ENCODE measurements at places on chromosomes 12 and 14.

- DNase-seq, result no peak
These were observed 75.8 kb upstream of the CCDC91 start for GRCh38 chr12:28114488-28114887.

GRCh38 chr12:29796823-29797263 lies 13.1 kb upstream of the TMTC1 start:
- peak; percentile 98 for DNase-seq

- no peak for DNase-seq
These were observed 926.6 kb downstream of the VRK1 start for GRCh38 chr14:97723819-97724218.

- DNase-seq, result no peak
These were observed 2.6 kb upstream of the WNT10B start for GRCh38 chr12:48973941-48974673.

DNA sequence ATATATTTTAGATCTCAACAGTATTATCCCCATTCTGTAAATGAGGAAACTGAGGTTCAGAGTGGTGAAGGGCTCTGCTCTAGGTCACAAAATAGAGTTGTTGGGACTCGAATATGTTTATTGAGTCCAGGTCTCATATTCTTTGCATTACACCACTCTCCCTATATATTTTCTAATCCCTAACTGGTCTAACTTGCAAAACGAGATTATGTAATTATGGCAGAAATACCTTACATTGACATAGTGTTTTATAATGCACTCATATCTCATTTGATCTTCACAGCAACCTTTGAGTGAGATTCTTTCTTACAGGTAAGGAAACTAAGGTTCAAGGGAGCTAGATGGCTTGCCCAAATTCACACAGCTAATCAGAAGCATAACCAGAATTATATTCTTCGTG lies 106.9 kb upstream of the LRIG3 start:
- DNase-seq, result no peak

GRCh38 chr14:69268223-69268622 lies 8.3 kb downstream of the GALNT16 start:
- DNase-seq, result no peak

GRCh38 chr14:102779574-102780315 lies 2.5 kb downstream of the TRAF3 start:
- DNase-seq, result no peak

GRCh38 chr12:79557690-79558315 lies 133.0 kb downstream of the PAWR start:
- no peak for DNase-seq

DNA sequence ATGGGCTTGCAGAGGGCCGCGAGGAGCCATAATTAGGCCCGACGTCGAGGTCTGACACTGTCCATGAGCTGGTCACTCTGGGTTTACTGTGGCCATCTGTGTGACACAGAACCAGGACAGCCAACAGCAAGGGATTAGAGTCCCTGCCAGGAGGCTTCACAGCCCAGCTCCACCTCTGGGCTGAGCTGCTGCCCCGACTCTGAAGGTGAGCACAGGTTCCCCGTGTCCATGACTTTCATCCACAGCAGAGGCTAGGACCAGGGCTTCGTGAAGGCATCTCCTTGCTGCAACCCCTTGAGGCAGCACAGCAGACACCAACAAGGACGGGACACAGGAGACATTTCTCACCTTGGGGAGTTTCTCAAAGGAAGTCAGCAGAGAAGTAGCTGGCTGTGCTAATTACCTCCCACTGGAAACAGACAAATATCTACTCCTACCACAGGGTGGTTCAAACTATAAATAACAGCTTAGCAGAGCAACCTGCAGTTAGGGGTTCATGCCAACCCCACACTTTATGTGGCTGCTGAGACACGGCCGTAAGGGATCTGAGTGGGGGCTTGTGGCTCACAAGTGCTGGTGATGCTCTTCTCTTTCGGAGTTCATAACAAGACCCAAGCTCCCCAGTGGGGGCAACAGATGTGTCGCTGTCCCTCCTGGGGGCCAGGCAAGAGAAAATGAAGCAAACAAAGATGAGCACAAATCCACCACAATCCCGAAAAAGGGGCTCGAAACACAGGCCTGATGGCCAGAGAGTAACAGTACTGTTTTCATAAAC lies 29.2 kb downstream of the ZFYVE21 start:
- no peak for DNase-seq

- no peak for DNase-seq
These were observed 501.7 kb downstream of the DIO2 start for GRCh38 chr14:79709573-79709972.

DNA sequence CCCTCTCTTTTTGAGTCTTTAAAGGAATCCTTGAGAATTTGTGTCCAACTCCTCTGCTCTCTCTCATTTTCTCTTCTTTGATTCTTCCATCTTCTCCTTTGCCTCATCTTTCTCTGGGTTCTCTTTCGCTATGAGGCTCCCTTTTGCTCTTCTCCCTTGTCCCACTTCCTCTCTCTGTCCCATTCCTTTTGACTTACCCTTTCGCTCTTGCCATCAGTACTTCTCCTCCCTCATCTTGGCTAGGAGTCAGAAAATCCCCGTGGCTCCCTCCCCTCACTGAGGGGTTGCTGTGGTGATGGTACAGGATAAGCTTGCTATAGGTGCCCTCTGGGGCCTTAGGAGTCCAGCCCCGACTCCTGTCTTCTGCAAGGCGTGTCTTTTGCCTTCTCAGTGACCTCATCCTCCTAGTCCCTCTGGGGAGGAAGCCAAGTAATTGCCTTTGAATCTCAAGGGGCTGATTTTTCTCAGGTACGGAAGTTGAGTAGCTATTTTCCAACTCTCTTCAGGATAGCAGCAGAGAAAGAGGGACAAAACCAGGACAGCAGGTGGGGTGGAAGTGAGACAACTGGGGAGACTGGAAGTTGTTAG lies 6.4 kb downstream of the PDE1B start:
- DNase-seq, result no peak

DNA sequence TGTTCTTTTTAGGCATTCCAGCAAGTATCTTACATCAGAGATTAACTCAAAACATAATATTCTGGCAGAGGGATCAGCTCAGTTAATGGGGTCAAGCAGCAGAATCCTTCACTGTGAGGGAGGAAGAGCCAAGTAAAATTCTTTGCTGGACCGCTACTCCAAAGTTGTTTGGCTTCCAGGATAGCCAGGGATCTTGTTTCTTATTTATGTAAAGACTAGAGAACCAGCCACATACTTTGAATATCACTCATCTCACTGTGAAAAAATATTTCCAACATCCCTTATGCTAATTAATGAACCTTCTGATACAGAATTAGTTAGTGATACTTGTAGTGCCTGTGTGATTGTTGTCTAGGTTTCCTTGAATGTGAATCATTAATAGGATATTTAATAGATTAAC lies 94.2 kb downstream of the PLEKHA5 start:
- no peak for DNase-seq

- no peak for DNase-seq
These were observed 21.8 kb upstream of the KRT78 start for GRCh38 chr12:52870361-52871290.

- no peak for DNase-seq
These were observed 212.9 kb downstream of the PAX9 start for GRCh38 chr14:36874396-36875138.

GRCh38 chr12:56188778-56189098 lies 545 bp downstream of the SMARCC2 start:
- DNase-seq, result no peak

DNA sequence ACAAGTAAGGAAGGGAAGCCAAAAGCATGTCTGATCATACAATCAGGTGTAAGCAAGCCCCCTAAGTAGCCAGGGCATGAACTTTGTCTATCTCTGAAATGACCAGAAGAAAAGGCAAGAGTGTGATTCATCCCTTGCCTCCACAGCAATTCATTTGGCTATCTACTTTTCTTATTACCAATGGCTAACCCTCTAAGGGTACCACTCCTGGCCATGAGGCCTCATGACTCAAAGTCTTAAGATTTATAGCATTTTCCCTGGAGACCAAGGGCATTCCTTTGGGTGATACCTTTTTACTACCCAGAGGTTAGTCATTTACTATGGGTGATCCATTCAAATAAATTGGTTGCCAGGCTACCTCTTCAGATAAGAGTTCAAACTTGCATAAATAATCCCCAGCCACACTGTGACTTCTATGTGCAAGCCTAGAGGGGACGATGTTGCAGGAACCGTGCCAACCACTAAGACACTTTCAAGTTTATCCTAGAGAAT lies 1.5 kb upstream of the LGALS3 start:
- peak; percentile 69 for DNase-seq

DNA sequence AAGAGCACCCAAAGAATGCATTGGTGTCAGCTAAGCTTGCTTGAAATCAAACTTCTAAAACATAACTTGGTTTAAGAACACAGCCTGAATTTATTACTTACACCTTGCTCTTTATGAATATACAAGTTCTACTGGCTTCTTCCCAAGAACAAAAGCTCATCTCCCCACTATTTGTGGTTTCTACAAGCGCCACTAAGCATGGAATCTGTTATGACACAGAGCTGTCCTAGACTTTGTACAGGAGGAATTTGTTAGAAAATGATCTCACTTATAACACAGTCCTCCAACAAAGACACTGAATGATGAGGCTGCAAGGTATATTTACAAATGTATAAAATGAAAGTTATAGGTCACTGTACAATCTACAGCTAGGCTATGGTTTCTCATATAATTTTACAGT lies 452.1 kb downstream of the BCAT1 start:
- DNase-seq, result no peak

DNA sequence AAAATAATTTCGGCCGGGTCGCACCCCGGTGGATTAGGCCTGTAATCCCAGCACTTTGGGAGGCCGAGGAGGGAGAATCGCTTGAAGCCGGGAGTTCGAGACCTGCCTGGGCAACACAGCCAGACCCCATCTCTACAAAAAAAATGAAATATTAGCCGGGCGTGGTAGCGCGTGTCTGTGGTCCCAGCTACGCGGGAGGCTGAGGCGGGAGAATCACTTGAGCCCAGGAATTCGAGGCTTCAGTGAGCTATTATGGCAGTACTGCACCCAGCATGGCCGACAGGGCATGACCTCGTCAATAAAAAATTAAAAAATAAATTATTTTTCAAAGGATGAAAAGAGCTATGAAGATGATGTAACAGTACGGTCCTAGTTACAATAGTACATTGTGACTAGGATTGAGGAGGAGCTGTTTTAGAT lies 523 bp downstream of the GTF2H3 start:
- DNase-seq, result no peak

- DNase-seq, result no peak
These were observed 71.8 kb upstream of the MAX start for GRCh38 chr14:65173973-65174693.

GRCh38 chr14:103130965-103131364 lies 7.7 kb downstream of the TNFAIP2 start:
- no peak for DNase-seq

- no peak for DNase-seq
These were observed 572.6 kb downstream of the SLC16A7 start for GRCh38 chr12:60168441-60168840.

- DNase-seq, result no peak
These were observed 48.3 kb downstream of the NFKBIA start for GRCh38 chr14:35355981-35356841.

DNA sequence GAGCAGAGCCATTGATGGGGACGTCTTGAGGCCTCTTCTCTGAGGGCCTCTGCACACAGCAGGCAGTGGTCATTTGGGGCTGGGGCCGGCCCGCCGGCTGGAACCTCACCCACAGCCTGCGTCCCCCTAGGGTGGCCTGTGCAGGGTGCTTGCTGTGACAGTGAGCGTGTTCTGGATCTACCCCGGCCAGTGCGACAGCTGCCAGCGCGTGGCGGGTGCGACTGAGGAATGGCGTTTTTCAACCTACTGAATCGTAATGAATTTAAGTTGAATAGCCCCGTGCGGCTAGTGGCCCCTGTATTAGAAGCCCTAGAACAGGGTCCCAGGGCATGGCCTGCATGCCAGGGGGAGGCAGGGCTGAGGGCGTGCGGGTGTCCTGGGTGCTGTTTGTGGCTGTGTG lies 13.8 kb downstream of the RFLNA start:
- no peak for DNase-seq

DNA sequence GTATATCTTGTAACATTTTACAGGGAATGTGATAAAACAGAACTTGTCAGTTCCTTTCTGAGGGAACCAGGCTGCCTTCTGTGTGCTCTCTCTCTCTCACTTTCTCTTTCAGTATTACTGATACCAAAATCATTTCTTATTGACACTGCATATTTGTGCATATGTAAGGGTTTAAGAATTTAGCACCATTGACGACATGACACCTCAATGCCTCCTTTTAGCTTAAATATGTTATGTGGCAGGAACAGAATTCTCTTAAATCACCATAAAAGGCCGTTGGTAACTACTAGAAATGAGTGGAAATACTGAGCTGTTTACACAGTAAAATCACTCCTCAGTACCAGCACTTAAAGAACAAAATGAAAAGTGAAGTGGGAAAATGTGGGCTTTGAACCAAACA lies 457.7 kb upstream of the SYT1 start:
- DNase-seq, result no peak

DNA sequence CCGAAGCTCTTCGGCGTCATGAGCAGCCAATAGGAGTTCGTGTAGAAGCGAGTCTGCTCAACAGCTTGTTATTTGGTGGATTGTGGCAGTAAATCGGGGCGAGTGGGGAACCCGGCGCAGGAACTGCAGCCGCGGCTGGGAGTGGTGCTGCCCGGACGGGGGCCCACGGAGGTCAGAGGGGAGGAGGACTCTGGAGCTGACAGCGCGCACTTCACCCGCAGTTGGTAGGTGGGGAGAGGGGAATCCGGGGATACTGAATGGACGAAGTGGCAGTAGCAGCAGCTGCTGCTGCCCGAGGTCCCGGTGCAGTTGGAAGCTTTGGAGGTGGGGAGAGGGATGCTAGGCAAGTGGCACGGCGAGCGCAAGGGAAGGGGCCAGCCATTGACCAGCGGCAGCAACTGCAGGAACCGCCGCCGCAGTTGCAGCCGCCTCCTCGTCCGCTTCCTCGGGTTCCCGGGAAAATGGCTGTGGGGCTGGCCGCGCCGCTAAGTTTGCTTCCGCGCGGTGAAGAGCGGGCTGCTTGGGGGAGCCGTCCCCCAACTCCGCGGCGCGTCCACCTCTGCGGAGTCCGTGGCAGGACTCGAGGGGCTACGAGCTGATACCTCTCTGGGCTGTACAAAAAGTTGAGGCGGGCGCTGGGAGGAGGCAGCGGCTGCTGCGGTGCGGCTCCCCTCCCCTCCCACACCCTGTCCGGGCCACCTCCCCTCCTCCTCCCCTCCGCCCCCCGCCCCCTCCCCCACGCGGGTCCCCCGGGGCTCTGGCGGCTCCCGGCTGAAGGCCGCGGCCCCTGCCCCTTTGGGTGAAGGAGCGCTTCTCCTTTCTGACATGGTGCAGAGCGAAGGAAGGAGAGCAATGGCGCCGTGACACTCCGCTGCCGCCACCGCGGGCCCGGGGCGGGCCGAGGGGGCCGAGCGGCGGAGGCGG lies at the start of gene ARID4A:
Gene ARID4A, plus strand, starts transcription at position 79 of the 924 bp plus-strand sequence. CDS start 1,300 bp downstream, outside the sequence.
- no peak for DNase-seq

GRCh38 chr12:96057986-96058553 lies 22.7 kb upstream of the LTA4H start:
- DNase-seq, result no peak

GRCh38 chr12:70186436-70186835 lies 56.8 kb upstream of the CNOT2 start:
- no peak for DNase-seq

GRCh38 chr12:96302687-96303310 lies 97.4 kb downstream of the CDK17 start:
- DNase-seq, result no peak

- peak; percentile 76 for DNase-seq
These were observed 65.3 kb downstream of the MSRB3 start for GRCh38 chr12:65343801-65344200.
